Testis (tissue), 5 donors: ENCODE measurements at places on chromosomes 7 and 10. TPM values are rescaled to one million over a fixed set of nuclear protein-coding genes. Genes with fewer than 3 reads are reported as not detected.

DNA sequence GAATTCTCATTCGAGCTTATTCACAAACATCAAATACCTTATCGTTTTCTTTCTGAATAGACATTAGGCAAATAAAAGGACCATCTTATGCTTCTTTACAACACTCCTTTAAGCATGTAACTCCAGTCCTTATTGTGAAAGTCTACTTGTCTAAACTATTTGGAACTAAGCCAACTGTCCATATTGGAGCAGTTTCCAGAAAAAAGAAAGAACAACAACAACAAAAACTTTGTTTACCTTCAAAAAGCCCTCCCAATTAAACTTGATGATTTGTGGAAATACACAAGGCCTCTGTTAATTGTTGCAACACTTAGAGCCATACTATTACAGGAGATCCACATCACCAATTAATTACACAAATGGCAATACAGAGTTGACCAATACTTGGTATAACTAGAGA is 163.6 kb downstream of the GALNT11 start:
- DNase-seq, result no peak

DNA sequence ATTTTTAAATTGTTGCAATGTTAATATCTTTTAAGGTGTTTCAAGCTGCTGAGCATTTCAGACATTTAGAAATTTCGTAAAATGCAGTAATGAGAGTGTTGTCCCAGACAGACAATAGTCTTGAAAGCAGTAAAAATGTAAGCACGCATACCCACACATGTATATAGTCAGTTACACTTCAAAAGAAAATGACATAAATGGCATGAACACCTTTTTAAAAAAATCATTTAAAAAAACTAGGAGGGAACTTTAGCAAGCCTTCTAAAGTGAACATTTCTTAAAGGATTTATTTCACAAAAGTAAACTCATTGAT is 51.0 kb downstream of the CPED1 start:
- DNase-seq, result no peak

DNA sequence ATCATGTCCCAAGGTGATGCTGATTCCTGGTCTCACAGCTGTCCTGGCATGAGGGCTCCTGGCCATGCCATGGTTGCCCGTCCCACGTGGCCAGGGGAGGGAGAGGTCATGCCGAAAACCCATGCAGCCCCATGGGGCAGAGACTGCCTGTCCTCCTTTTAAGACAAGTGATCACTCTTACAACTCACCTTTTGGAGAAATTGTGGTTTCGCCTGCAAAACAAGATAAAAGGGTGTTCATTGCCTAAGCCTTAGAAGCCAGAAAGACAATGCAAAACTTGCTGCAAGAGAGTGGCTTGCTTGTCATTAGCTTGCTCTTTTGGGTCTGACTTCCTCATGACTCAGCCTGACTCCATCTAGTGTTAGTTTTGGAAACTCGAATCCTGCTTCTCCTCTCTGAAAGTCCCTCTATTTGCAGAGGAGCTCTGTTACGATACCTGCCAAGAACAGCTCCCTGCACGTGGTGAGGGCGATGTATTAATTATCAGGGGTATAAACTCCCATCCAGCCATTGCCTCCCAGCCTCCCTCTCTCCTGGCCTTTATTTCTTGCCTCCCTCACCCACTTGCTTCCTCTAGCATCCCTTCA is 26.7 kb downstream of the TMEM273 start:
- peak; percentile 28 for DNase-seq

DNA sequence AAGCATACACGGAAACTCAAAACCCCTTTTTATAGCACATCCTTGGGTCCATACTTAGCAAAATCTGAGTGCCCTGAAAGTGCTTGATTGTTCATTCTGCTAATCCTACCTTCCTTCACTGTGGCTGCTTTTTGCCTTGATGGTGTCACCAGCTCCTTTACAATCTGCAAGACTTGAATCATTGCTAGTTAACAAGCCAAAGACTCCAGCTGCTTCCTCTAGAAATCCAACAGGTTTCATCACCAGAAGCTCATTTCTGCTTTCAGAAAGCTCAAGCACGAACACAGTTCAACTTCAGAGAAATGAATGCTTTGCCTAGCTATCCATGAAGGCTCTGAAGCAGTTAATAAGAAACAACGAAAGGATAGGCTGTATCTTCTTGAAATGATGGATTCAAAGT is 38.0 kb downstream of the USP6NL start:
- no peak for DNase-seq

DNA sequence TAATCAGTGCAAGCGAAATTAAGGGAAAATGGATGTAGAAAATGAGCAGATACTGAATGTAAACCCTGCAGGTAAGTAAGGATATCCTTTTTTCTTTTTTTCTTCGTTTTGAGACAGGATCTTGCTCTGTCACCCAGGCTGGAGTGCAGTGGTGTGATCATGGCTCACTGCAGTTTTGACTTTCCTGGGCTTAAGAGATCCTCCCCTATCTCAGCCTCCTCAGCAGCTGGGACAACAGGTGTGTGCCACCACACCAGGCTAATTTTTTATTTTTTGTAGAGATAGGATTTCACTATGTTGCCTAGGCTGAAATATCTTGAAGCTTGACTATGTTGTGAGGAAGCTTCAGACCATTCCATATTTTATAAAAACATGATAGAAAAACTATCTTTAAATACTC is 4.3 kb downstream of the PDCD4 start:
- DNase-seq, result no peak

DNA sequence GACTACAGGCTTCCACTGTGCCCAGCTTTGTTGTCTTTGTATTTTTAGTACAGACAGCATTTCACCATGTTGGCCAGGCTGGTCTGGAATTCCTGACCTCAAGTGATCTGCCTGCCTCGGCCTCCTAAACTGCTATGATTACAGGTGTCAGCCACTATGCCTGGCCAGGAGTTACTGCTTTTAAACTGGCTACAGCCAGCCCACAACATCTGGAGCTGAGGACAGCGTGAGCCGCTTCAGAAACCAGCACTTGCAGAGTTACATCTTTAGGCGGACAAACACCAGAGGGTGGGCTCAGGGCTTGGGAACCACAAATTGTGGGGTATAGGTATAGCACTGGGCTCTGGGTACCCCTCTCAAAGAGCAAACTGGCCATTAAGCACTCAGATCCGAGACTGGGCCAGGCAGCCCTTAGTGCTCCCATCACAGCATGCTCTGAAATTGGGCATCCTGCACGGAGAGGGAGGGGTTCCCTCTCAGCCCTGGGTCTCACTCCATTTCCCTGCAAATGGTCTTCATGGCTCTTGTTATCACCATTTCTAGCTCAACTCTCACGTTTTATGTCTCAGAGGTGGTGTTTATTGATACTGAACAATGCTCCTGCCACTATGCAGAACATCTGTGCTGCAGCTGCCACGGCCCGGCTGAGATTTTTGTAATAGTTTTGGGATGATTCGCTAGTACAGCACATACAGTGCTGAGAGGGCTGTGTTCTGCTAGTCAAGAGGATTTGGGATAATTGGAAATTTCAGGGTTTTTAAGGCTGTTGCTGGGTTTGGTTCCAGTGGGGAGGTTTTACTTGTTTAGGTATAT is 146.4 kb upstream of the LYZL2 start:
- DNase-seq, result no peak

- DNase-seq, result no peak
These were observed 206.2 kb downstream of the DIP2C start for GRCh38 chr10:483261-483660.

- DNase-seq, result no peak
These were observed 150.8 kb downstream of the DGKI start for GRCh38 chr7:137695942-137696341.

- DNase-seq, result no peak
These were observed 30.6 kb upstream of the CNPY1 start for GRCh38 chr7:155576900-155577508.

DNA sequence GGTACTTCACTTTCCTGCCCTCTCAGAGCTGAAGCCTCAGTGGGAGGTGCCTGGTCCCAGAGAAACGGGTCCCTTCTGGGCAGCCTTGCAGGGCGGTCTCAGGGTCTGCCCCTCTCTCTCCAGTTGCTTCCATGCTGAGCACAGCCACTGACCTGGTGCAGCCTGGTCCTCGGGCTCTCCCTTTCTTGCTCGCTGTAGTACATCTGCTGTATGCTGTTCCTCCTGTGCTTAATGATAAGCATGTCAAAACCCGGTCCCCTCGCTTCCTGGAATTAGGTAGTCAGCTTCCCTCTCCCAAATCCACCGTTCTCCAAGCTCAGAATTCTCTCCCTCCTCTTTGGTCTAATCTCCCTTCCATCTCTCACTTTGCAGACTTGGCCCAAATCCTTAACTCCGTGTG is 11.0 kb upstream of the HPS1 start:
- DNase-seq, result no peak

DNA sequence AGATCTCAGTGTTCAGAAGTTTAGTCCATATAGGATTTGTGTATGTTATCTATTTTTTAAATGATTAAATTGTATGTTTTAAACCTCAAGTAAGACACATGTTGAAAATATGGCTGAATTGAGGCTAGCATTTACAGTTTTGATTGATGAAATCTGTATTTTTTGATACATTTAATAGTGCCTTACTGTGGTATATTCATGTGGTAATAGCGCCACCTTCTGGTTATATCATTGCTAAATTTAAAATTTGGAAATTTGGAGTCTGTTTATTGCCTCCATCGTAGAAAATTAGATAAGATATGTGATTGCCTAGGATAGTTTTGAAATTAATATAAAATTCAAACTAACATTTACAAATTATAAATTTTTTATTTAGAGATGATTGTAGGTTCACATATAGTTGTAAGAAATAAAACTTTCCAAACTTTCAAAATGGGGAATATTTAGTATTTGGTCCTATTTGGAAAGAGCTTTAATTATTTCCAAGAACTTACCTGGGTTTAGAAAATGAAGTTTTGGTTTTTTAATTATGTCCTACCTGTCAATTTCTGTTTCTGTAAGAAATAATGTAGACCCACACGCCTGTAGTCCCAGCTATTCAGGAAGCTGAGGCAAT is 19.1 kb upstream of the ARMS2 start:
- no peak for DNase-seq

DNA sequence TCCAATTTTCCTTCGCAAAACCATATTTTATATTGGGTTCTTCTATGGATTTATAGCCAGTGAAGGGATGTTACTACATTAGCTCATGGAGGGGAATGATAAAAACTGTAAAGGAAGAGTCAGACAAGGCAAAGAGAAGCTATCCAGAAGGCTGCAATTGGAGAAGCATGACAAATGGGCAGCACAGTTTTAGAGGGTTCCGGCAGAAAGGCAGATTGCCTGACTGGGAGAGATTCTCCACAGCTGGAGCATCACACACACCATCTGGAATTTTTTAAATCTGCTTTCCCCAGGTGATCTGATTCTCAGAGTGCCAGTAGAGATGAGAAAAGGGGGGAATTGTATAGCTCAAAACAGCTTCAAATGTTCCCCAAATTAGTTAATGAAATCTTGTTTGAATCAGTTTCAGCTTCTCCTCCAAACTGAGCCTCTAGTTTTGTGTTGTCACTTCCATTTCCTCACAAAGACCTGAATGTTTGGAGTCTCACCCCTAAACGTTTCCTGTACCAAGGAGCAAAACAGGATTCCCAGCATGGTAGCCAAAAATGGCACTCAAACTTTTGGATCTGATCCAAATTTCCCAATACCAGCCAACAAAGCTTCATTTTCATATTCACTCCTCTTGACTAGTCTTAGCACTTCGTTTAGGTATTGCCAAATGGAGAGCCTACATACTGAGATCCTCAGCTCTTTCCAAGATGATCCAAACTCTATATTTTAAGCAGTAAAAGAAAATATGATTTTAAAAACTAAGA is 177.5 kb downstream of the HPSE2 start:
- DNase-seq, result no peak

- DNase-seq, result peak; percentile 51
These were observed 23.2 kb downstream of the ELN start for GRCh38 chr7:74051193-74051592.

- DNase-seq, result peak; percentile 49
These were observed 328.2 kb downstream of the TNS3 start for GRCh38 chr7:47253650-47254080.

SFMBT2 gene
- 3.6 TPM for polyA plus RNA-seq

FGFBP3 gene
- polyA plus RNA-seq, result 0.82 TPM

DNA sequence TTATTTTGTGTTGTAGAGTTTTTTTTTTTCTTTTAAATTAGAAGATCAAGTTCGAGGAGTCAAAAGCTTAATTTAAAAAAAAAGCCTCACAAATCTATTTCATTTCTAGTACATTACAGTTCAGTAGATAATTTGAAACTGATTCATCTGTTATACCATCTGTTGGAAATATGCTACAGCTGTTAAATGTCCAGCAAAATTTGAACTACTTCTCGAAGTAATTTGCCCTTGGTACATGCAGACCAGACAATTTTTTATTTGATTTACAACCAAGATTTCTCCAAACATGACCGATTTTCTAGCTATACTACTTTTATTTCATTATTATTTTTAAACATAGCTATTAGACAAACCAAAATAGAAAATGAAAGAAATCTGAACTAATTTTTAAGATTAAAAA is 647.9 kb downstream of the CNTNAP2 start:
- no peak for DNase-seq

BRAF gene
- polyA plus RNA-seq, result 63.3 TPM

DNA sequence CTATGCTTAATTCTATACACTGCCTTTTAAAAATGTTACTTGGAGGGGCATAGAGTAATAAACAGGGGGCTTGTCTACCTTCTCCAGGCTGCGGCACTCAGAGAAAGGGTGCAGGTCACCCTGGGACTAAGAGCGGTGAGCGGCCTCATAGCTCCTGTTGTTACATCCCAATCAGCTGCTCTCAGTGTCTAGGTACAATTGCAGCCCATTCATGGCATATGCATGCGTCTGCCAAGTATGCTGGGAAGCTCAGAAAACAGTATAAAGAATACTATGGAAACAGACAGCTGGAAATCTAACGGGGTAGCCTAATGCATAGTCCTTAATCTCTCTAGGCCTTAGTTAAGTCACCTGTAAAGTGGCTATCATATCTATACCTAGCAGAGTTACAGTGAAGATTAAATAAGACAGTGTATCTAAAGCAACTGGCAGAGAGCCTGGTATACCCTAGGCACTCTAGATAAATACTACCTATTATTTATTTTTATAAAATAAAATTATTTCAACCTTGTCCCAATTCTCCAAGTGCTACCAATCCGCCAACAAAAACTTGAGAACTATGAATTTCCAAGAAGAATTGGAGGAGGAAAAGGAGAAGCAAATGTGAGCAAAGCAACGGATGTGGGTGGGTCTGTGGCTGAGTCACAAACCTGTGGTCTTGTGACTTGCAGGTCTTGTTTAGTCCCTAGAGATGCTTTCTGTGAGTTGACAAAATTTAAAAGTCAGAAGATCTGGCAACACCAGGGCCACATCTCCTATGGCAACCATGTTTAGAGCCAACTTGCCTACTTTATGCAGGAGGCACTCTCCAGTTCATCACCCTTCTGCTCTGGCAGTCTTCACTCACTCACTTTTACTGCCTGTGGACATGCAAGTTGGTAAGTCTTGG is 183.0 kb downstream of the RAPGEF5 start:
- no peak for DNase-seq

GRCh38 chr7:135362871-135363270 is 129.2 kb downstream of the STRA8 start:
- no peak for DNase-seq

TDRD1 gene
- 32.7 TPM for polyA plus RNA-seq

DNA sequence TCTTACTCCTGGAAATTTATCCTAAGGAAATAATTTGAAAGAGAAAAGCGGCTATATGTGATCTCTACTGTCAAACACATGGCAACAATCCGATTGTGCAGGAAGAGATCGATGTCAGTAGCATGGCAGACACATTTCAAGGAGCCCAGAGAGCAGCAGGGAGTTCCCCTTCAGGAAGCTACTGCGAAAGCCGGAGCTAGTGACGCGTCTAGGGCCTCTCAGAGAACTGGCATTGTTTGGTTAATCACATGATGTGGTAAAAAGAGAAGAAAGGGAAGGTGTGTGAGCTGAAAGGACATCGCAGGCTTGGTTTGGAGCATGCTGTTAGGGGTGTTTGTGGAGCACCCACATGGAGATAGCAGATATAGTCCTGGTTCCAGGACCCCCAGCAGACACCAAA is 74.9 kb downstream of the BEND7 start:
- no peak for DNase-seq
